ENCODE measurements at places on chromosomes 5 and 9.

GRCh38 chr5:147804334-147804733 is 21.8 kb upstream of the JAKMIP2 start:
- no peak for DNase-seq

DNA sequence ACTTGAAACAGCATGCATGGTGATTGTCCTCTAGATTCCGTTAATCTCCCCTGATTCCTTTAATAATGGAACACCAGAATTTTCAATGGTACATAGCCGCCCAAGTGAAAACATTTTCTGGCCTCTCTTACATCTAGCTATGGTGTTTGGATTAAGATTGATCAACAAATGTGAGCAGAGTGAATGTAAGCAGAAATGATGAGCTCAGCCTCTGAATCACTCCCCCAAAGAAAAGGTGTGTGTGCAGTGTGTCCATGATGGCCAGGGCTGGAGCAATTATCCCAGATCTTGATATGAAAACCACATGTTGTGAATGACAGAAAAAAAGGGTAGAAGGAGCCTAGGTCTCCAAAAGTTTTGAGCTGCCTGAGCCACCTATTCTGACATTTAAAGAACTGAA is 55.3 kb downstream of the OR2K2 start:
- no peak for DNase-seq

- DNase-seq, result no peak
These were observed 13.1 kb upstream of the CEMIP2 start for GRCh38 chr9:71781391-71781790.

- DNase-seq, result no peak
These were observed 253.8 kb downstream of the KDM4C start for GRCh38 chr9:7011395-7012067.

DNA sequence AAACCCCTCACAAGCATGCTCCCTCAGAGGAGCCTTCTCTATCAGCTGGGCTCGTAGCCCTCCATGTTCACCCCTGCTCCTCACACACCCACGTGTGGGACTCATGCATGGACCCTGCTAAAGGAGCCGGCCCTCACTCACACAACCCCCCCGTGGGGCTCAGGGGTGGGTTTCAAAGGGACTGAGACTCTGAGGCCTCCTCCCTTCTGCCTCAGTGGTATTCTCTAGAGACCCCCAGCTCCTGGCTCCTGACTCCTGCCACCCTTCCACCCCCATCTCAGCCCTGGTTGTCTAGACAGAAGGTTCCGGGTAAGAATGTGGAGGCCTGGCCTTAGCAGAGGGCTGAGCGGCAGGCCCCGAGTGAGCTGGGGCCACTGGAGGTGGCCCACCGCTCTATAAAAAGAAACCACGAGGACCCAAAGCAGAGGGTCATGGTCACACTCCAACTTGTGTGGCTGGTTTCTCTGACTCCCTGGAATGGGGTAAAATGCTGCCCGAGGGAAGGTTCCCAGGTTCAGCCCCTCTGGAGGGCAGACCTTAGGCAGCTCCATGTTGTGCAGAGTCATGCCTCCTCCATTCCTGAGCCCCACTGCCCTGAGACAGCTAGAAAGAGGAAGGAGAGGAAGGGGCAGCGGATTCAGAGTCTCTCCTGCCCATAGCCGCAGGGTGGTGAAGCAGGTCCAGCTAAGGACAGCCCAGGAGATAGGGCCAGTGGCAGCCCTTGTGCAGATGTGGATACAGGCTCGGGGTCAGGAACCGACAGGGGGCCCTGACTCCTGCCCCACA is 10.8 kb downstream of the SEPTIN8 start:
- no peak for DNase-seq

DNA sequence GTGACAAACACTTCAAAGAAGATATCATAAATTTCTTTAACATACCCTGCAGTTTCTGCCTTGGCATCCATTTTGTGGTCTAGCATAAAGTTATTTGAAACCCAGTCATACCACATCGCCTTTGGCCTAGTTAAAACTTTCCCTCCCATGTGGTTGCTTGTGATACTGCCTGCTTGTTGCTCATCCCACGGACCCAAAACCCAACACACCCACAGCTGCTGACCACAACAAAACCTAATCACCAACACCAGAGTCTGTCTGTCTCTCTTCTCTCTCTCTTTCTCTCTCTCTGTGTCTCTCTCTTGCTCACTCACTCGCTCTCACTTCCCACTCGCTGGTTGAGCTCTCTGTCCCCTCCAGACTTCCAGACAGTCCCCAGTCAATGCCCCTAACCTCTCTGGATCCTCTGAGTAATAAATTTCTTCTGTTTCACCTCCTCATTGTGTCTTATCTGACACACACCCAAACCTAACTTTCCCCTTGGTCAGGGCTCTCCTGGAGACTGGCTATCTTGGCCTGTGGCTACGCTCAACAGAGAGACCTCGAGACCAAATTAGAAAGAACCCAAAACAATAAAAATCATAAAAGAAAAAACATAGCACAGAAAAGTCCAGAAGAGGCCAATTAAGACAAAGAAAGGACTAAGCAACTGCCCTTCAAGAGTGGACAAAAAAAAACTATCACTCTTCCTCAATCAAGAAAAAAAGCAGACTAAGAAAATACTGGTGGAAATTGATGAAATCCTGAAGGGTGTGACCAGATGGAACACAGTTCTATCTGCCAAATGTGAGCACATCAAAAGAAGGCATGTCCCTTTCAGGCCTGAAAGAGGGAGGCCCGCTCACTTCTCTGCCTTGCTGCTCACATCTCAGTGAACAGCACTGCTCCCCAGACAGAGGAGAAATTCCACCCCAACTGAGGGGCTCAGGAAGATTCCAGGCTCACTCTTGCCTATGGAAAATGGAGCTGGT is 41.5 kb downstream of the TTLL11 start:
- peak; percentile 61 for DNase-seq

- DNase-seq, result no peak
These were observed 48.2 kb downstream of the NUDT12 start for GRCh38 chr5:103514371-103514770.

- DNase-seq, result no peak
These were observed 198.0 kb downstream of the HINT1 start for GRCh38 chr5:130966990-130967525.

GRCh38 chr5:65151614-65152013 is 330.1 kb downstream of the ADAMTS6 start:
- DNase-seq, result no peak

DNA sequence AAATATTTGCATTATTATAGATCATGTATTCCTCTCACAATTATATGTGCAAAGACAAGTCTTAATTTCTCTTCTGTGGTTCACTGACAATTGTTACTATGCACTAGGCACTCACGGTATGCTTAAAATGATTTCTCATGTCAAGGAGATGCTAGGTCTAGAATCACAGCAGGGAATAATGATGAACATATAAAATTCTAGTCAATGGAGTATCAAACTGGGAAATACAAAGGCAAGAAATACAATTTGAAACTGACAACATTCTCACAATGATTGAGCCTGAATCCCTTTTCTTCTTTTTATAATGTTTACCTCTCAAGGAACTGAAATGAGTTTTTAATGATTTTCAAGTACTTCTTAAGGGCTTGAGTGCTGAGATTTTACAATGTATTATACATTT is 302.3 kb upstream of the GRAMD2B start:
- no peak for DNase-seq

DNA sequence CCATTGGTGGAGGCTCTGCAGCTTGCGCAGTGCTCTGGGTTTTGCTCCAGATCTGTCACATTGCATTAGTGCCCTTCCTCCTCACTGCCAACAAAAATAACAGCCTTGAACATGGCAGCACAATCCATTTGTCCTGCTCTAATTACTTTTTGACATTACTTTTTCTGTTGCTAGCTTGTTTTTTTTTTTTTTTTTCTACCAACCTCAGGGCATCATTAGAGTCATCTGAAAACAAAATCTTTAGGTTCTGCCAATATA is 117.5 kb upstream of the NR5A1 start:
- no peak for DNase-seq

- DNase-seq, result no peak
These were observed 3.7 kb upstream of the DENND1A start for GRCh38 chr9:123933440-123934212.

DNA sequence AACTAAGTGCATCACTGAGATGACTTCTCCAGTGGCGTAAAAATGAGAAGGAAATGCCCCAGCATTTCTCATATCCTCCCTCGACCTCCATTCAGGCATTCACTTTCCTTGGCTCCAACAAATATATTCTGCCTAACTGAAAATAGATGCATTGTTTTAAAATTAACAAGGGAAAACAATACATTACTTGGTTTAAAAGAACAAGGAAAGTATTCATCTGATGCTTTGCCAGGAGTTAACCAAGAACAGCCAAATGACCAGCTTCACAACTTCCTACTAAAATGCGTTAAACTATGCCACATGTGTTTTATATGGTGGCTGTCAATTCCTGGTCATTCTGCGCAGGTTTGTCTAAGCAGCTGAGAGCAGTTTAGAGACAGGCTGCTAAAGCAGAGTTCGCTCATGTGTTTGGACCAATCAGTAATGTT is 121.4 kb downstream of the GNAQ start:
- DNase-seq, result no peak

DNA sequence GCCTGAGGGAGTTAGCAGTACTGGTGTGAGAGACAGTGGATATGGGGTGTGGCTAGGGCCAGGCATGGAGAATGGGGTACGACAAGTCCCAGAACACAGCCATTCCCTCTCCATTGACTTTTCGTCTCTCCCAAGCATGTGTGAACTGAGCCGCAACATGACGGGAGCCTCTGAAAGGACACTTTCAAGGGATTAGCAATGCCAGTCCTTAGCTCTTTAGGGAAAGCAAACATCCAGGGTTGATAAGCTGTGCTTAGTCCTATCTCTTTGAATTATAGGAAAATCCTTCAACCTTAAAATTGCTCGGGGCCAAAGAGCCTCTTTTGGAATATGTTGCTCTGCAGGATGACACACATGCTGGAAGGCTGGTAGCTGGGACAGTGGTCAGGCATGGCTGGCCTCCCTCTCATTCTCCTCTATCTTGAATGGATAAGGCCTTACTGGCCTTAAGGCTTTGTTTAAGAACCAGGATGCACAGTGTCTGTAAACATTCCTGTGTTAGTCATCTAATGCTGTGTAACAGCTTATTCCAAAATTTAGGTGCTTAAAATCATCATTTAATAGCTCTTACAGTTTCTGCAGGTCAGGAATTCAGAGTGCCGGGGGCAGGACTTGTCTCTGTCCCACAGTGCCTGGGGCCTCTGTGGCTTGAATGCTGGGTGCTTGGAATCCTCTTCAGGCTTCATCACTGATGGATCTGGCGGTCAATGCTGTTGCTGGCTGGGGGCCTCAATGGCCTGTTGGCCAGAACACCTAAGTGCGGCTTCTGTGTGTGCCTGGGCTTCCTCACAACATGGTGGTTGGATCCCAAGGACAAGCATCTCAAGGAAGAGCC is 95.3 kb downstream of the PTTG1 start:
- DNase-seq, result no peak

All from stimulated activated CD4-positive, alpha-beta T cell treated with anti-CD3 and anti-CD28 coated beads, TNF-alpha, amount 100 ng/mL, for 24 hours (primary cell).